ENCODE measurements at places on chromosomes 1 and 21. TPM values are rescaled to one million over a fixed set of nuclear protein-coding genes. Genes with fewer than 3 reads are reported as not detected.
A peak's percentile ranks its signal among the peaks of the same experiment; 100 is the strongest.

DNA sequence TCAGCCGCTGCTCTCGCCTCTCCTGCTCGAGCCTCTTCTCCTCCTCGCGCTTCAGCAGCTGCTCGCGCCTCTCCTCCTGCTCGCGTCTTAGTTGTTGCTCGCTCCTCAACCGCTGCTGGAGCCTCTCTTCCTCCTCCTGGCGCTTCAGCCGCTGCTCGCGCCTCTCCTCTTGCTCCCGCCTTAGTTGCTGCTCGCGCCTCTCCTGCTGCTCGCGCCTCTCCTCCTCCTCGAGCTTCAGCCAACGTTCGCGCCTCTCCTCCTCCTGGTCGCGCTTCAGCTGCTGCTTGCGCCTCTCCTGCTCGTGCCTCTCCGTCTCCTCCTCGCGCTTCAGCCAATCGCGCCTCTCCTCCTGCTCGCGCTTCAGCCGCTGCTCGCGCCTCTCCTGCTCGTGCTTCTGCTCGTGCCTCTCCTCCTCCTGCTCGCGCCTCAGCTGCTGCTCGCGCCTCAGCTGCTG, 3.7 kb downstream of the TCHH start:
- DNase-seq, result peak; percentile 51

GRCh38 chr21:45640888-45641479, 2.5 kb upstream of the PCBP3 start:
- DNase-seq, result peak; percentile 23

DNA sequence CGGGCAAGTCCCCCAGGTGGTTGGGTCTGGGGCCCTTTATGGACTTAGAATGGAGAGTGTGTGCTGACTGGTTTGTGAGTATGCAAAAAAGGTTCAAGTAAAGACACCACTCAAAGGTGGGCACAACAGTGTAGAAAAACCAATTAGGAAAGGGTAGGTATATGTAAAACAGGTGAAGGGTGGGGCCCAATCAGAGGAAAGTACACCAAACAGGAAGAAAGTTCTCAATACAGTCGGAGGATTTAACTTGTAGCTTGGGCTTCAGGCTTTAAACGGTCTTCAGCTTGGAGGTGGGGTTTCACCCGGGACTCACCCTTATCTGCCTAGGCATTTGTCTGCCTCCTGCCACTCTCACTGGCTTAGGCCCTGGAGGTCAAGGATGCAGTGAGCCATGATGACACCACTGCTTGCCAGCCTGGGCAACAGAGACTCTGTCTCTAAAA, 6.8 kb upstream of the PUM1 start:
- no peak for DNase-seq

GRCh38 chr21:41973427-41973831, 19.6 kb upstream of the C2CD2 start:
- peak; percentile 77 for DNase-seq

GRCh38 chr1:222084996-222085395, 343.1 kb upstream of the DUSP10 start:
- no peak for DNase-seq

The PCNX2 gene
- total RNA-seq, result 23.6 TPM

The PCP4L1 gene
- not detected for total RNA-seq

DNA sequence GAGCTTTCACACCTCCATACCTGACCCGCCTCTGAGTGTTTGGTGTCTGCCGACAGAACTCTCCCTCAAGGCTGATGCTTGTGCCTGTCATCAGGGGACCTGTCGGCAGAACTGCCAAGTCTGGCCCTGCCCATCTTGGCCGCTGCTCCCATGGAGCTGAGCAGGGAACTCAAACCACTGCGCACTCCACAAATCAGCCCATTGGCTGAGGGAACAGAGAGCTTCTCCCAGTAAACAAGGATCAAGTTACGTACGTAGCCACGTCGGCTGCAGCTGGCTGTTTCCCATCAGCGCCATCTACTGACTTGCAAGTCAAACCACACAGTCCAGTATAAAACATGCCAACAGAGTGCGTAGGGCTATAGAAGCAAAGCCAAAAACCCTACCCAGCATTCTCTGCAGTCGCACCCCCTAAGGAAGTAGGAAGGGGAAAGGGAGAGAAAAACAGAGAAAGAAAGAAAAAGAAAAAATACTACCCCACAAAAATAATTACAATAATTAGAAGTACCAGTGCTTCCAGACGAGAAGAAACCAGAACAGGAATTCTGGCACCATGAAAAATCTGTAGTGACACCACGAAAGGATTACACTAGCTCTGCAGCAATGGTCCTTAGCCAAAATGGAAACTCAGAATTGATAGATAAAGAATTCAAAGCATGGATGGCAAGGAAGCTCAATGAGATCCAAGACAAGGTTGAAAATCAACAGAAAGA, 13.1 kb downstream of the KRTAP13-1 start:
- DNase-seq, result peak; percentile 66

- no peak for DNase-seq
Measured at GRCh38 chr1:76284842-76285241, 210.3 kb downstream of the ST6GALNAC3 start.

The JAK1 gene
- total RNA-seq, result 67.8 TPM

DNA sequence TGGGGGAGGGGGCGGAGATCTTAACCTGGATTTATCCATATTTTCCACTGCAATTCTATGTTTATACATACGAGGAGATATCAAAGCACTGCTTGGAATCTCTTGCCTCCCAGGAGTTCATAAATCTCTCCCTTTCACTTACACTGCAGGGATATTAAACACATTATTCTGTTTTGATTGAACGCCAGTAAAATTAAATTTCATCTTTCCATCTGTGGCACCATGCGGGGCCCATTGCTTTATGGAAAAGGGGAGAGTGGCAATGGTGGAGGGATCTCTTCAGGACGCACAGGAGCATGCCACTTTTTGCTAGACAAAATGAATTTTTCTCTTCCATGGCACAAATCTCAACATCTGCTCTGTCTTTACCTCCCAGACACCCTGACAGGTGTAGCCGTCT, 648.0 kb upstream of the PLXNA2 start:
- DNase-seq, result no peak

The ETNK2 gene
- total RNA-seq, result 14.4 TPM

GRCh38 chr1:10616696-10617095, 141.9 kb downstream of the PEX14 start:
- DNase-seq, result no peak

GRCh38 chr1:217363319-217363718, 267.6 kb downstream of the GPATCH2 start:
- DNase-seq, result peak; percentile 23

DNA sequence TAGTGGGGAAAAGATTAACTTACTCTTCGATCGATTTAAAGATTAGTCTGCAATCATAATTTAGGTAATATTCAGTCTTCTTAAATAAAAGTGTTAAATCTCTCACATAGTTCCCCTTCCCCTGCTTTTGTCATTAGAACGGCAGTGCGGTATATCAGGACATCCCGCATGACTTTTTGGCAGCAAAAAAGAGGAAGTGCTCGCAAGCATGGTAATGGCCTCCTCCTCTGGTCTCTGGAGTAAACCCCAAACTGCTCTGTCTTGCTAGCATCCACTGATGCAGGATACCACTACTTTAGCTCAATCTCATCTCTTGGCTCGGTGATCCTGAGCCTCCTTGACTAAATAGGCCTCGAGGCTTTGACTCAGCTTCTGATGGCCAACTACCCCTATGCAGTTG, 78.7 kb upstream of the VAV3 start:
- no peak for DNase-seq

DNA sequence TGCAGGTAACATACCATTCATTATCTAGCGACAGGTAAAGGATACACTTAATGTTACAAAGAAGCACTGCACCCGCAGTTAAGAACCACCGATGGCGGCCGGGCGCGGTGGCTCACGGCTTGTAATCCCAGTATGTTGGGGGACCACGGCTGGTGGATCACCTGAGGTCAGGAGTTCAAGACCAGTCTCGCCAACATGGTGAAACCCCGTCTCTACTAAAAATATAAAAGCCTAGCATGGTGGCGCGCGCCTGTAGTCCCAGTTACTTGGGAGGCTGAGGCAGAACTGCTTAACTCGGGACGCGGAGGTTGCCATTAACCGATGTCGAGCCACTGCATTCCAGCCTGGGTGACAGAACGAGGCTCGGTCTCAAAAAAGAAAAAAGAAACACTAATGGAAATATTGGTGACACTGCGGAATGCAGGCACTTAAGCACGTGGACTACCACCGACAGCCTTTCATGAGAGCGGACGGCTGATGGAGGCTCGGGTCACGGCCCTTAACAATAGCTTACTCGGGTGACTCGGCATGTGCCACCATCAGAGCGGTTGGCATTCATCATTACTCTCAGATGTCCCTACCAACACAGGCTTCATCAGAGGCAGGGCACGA, 542 bp downstream of the GAS5 start:
- DNase-seq, result no peak

DNA sequence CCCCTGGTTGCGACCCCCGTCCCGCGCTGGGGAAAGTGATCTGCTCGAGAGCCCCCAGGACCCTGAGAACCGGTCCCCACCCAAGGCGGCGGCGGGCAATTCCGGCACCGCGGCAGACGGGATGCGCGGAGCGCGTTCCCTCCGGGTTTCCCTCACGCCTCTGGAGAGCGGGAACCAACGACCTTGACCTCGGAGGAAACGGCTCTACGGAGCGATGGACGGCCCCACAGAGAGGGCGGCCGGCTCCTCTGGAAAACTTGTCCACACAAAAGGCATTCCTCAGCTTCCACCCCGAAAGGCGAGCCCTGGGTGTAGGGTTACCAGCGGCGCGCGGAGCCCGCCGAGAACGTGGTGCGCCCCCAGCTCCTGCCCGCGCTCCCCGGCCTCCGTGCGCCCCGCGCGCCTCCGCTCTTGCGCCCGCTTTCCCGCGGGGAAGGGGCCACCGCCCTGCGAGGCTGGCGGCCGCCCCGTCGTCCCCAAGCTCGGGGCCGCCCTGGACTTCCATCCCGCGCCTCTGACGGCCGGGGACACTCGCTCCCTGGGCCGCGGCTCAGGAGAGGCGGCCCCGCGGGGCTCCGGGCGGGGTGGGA, 391 bp upstream of the KIAA1614 start:
- DNase-seq, result peak; percentile 16

DNA sequence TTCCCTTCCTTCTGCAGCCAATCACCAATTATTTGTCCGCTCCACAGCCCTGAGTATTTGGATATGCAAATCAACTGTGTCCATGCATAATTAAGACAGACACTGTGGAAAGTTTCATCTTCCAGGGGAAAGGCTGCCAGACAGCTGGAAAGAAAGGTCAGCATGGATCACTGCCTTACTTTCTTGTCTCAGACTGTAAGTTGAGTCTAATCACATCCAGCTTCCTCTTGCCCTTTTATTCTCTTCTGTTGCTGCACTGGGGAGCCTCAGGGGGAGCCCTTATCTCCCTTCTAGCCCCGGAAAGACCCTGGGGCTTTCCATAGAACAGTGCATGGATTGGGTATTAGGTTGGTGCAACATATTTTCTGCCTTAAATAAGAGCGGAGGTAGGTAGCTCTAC, 182.9 kb downstream of the OMA1 start:
- DNase-seq, result no peak

GRCh38 chr21:45522986-45523385, 19.3 kb downstream of the SLC19A1 start:
- DNase-seq, result no peak

The GJB3 gene
- 195 TPM for total RNA-seq

The CHD5 gene
- total RNA-seq, result 0.10 TPM

DNA sequence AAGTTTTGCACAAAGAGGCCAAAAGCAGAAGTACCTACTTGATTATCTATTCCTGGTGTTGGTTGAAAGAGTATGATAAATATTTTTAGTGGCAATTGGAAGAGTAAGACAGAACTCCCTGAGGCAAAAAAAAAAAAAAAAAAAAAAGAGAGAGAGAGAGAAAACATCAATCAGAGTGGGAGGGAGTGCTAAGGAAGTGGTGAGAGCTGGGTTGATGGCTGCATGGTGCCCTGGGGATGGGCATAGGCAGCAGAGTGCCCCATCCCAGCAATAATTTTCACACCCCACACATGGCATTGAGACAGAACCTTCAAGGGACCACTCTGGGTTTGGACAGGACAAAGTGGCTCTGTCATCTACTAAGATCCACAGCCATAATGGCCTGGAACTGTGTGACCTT, 59.4 kb upstream of the FAM20B start:
- no peak for DNase-seq

- DNase-seq, result peak; percentile 93
Measured at GRCh38 chr1:26961826-26962225, 1.6 kb upstream of the KDF1 start.

The MRAP gene
- total RNA-seq, result not detected

Data from foreskin keratinocyte (primary cell).